ENCODE measurements at places on chromosomes 2 and 18.

GRCh38 chr2:170148161-170148560 is 29.8 kb upstream of the MYO3B start:
- DNase-seq = no peak

DNA sequence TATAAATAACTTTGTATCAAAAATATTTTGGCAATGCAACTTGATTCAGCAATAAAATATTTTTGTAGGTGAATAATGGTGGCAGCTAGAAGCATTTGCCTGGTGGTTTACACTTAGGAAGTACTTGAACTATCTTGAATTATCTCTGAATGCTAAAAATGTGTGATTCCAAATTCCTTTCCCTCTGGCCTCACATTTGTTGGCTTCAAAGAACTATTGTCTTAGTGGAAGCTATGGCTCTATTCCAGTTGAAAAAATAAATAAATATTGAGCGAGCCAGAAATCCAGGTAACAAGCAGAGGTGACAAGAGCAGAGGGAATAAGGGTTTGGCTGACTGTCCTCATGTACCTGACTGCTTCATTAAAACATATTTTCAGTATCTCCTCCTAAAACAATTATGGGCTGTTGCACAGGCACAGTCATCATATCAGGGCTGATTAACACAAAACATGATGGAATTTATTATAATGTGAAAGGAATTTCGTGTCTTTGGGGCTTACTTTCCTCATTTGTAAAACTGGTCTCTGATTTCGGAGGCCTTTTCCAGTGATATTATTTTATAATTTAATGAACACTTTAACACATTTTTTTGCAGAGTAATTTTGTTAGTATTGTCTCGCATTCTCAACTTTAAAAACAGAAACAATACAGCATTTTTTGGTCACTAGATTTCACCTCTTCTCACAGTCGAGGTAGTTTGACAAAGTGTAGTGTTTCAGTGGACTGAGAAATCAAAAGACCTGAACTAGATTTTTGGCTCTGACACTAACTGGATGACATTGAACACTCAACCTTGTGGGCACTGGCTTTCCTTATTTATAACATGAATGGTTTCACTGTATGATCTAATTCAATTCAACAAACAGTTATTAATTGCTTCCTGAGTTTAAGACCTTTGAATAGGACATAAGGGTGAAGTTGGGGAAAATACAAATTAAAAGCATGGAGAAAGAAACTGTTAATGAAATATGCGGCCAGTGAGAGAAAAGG is 7.8 kb upstream of the CAVIN2 start:
- no peak for DNase-seq

- no peak for DNase-seq
Observed at GRCh38 chr18:46868169-46868921, 49.0 kb downstream of the PIAS2 start.

DNA sequence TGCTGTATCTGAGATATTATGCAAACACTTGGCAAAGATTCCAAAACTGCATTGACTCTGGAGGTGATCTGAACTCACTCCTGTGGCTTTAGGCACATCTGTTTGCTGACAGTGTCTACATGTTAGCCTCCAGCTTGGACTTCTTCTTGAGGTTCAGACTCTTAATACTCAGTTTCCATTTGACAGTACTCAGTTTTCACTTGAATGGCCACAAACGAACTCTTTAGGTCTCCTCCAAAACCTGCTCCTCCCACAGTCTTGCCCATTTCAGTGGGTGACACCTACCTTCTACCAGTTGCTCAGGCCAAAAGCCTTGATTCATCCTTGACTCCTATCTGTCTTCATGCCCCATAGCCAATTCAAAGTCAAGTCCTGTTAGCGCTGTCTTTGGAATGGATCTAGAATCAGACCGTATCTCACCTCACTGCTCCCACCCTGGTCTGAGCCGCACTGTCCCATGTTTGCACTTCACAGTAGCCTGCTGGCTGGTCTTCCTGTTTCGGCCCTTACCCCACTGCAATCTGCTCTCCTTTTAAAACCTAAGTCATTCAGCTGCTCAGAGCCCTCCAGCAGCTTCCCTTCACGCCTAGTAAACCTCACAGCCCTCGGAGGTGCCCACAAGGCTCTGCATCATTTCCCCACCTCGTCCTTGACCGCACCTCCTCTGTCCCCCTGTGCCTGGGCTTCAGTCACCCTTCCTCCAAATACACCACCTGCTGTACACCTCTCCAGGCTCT is 10.5 kb downstream of the ATG16L1 start:
- no peak for DNase-seq

All from CD4-positive, alpha-beta T cell treated with Interleukin-10 for 1 hour (primary cell).